ENCODE measurements at places on chromosomes 7 and 10.

- no peak for DNase-seq
Measured at GRCh38 chr10:79356104-79356503, 8.8 kb downstream of the PPIF start.

GRCh38 chr7:1068619-1069018, 19.3 kb upstream of the GPER1 start:
- no peak for DNase-seq

DNA sequence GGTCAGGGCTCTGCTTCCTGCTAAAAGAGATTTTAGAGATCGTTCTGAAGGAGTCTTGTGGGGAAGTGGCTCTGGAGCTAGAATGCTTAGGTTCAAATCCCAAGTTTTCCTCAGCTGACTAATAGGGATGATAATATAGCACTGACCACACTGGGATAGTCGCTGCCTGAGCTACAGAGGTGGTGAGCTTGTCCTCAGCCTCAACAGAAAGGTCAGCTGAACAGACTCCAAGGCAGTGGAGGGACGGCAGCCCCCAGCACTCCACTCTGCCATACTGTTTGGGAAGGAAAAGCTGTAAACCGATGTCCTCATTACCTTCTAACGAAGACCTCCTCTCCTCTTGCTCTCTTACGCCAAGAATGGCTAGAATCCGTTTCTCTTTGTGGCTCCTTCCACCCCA, 36.2 kb downstream of the KAT6B start:
- DNase-seq: no peak

GRCh38 chr10:117745301-117745700, 202.8 kb downstream of the EMX2 start:
- DNase-seq: no peak

GRCh38 chr10:33952692-33953360, 618.4 kb upstream of the NRP1 start:
- no peak for DNase-seq

DNA sequence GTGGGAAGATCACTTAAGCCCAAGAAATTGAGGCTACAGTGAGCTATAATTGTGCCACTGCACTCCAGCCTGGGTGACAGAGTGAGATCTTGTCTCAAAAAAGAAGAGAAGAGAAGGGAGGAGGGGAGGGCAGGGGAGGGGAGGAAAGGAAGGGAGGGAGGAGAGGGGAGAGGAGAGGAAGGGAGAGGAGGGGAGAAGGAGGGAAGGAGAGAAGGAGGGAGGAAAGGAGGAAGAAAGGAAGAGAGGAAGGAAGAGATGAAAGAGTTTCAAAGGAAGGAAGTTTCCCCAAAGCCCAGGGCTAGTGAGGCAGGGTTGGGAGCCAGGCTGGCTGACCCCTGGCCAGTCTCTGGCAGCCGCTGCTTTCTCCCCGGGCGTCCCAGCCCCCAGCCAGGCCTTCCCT, 32.6 kb downstream of the EPHB4 start:
- DNase-seq: no peak

DNA sequence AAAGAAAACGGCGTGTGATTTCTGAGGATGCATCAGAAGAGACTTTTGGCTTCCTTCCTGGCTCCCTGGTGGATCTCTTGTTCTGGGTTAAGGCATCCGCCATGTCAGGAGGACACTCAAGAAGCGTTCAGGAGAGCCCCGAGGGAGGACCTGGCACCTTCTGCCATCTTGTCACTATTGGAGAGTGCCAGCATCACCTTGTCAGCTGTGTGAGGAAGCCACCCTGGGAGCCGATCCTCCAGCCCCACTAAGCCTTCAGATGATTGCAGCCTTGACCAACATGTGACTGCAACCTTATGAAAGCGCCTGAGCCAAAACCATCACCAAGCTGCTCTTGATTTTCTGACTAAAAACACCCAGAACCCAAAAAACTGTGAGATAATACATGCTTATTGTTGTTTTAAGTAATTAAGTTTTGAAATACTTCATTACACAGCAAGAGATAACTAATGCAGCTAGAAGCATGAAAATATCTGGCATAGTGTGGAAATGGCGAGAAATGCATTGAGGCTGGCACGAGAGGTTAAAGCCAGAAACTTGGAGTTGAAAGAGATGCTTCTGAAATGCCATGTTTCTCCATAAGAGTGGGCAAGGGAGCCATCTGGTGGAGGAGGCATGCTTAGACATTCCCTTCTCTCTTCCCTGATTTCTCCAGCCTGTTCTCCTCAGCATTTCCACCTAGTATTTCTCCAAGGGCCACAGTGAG, 5.4 kb upstream of the ZFYVE27 start:
- peak; percentile 40 for DNase-seq

GRCh38 chr7:88346357-88346756, 39.7 kb upstream of the STEAP4 start:
- no peak for DNase-seq

GRCh38 chr7:99943641-99944496, 14.4 kb upstream of the GJC3 start:
- no peak for DNase-seq

GRCh38 chr7:133993547-133993946, 133.6 kb upstream of the LRGUK start:
- DNase-seq: no peak

GRCh38 chr7:137728426-137728825, 118.3 kb downstream of the DGKI start:
- no peak for DNase-seq

GRCh38 chr7:50497968-50498367, 47.8 kb upstream of the FIGNL1 start:
- DNase-seq: no peak
